Skeletal muscle tissue (tissue), 5 donors: ENCODE measurements at places on chromosomes 1 and 21. TPM values are rescaled to one million over a fixed set of nuclear protein-coding genes. Genes with fewer than 3 reads are reported as not detected.

Gene F13B
- not detected for total RNA-seq

Gene DIO1
- total RNA-seq: not detected

Gene KIAA1614
- total RNA-seq: 13.6 TPM

Gene C1orf94
- total RNA-seq: not detected

Gene C8B
- total RNA-seq: not detected

Gene ZSWIM5
- 0.52 TPM for total RNA-seq

Gene B3GALT5
- under 0.01 TPM for total RNA-seq

Gene INSRR
- total RNA-seq: 0.52 TPM

Gene BSND
- not detected for total RNA-seq

Gene OLIG1
- total RNA-seq: not detected

Gene PLA2G2C
- total RNA-seq: not detected

Gene CHAF1B
- 2.1 TPM for total RNA-seq

Gene EXTL1
- 0.52 TPM for total RNA-seq

Gene TRIM63
- total RNA-seq: 30.3 TPM

Gene ADAMTS5
- total RNA-seq: 15.7 TPM

Gene TRAF5
- 13.0 TPM for total RNA-seq

Gene BTBD19
- 5.7 TPM for total RNA-seq

Gene FALEC
- not detected for total RNA-seq

Gene FAM177B
- not detected for total RNA-seq

Gene MYOG
- 247 TPM for total RNA-seq

Gene HSD3B1
- total RNA-seq: not detected

Gene AVPR1B
- 0.52 TPM for total RNA-seq

Gene TSPEAR
- total RNA-seq: not detected
